Activated T-cell treated with anti-CD3 and anti-CD28 coated beads, Interleukin-2, amount 50 U/mL, for 1 hour (primary cell): ENCODE measurements at places on chromosomes 12 and 14.

- DNase-seq, result no peak
These were observed 111.4 kb upstream of the TMEM132C start for GRCh38 chr12:128155571-128155970.

GRCh38 chr12:111314953-111315539 lies 53.8 kb downstream of the PHETA1 start:
- no peak for DNase-seq

DNA sequence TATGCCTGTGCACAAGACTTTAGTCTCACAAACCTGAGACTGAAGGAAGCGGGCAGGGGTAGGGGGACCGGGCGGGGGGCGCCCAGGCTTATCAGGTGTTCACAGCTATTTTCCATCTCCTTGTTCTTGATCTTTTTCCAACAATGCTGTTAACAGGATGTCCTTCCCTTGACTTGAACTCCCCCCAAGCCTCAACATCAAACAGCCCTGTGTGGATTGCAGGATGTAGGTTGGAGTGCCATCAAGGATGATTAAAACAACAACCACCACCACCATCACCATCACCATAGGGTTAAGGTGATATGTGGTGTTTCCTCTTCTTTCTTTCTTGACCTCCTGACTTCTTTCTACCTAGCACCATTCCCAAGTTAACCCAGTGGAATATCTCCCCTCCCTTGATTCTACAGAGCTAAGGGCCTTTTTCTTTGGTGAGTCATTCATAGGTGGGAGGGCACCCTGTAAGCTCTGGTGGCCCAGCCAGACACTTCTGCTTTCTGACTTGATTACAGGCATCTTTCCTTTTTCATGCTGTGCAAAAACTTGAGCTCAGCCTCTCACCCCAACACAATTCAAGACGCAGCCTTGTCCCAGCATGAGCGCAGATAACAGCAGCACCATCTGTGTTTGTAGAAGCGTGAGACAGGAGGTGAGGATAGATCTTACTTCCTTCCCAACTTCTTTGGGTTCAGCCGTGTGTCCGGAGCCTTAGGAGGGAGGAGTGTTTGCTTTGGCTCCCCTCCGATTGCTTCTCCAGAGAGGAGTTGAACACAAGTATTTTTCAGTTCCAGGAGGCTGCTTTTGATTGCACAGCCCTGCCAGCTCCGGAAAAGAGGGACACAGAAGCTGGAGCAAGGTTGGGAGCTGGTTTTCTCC lies 26.8 kb downstream of the FLVCR2 start:
- no peak for DNase-seq

GRCh38 chr14:75204116-75204515 lies 27.7 kb upstream of the TMED10 start:
- DNase-seq, result no peak

DNA sequence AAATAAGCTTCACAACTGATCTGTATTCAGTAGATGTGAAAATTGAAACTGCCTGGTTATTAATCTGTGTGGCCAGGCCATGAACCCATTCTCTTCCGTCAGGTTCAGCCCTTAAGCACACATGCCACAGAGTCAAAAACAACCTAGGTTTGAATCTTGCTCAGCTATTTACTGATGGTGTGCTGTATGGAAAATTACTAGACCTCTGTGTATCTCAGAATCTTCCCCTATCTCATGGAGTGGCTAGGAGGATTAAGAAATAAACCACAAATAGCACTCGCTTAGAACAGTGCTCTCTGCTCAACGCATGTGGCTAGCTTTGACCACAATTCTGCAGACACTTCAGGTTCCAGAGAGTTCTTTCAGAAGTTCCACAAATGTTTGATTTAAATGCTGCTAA lies 240.7 kb upstream of the PLEKHG7 start:
- DNase-seq, result no peak

DNA sequence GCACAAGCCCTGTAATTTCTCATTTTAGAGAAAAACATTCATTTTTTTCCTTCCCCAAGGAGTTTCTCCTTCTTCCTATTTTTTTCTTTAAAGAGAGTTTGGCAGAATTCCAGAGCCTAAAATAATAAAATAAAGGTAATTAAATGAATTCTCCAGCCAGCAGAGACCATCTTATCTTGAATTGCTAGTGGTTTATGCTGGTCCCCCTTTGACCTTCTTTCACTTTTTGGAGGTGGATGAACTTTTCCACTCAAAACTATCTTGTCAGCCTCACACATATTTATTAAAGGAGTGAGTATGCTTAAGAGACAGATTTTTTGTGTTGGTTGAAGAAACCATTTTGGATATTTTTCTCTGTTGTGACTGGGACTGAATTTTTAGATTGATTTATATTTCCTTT lies 47.6 kb downstream of the ADIPOR2 start:
- DNase-seq, result no peak

GRCh38 chr12:96020314-96021003 lies 14.9 kb downstream of the LTA4H start:
- no peak for DNase-seq

GRCh38 chr14:65976761-65977404 lies 509.3 kb upstream of the CCDC196 start:
- no peak for DNase-seq

DNA sequence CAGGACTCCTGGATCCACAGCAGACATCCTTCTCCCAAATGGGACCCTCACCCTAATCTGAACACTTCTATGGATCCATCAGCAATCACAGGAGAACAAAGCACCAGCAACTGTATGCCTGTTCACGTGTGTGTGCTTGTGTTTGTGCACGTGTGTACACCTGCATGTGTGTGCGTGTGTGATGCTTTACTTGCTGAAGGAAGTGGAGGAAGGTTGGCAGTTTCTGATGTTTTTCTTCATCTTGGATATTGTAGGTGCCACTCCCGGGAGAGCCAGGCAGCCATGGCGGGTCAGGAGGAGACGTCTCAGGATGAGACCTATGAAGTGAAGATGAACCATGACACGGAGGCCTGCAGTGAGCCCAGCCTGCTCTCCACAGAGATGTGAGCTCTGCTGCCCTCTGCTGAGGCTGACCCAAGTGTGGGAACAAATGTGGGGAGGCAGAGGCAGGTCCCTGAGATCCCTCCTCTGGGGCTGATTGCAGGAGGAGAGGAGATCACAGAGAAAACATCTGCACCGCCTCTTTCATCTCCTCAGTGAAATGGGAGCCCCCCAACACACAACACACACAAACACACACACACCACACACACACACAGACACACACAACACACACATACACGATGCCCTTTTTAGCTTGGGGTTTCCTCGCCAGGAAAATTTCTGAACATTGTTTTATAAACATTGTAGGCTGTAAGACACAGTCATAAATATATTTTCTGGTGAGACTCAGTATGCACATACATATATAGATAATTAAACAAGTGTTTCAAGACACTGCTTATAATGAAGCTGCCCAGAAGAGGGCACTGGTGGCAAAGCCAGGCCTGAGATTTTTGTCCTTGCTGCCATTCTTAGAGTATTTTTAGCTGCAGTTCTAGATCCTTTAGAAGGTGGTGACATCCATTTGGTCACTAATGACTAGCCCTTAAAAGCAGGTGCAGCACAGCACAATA lies 112.2 kb upstream of the FKBP4 start:
- DNase-seq, result peak; percentile 47

GRCh38 chr12:56957229-56958052 lies at the start of gene RDH16:
RDH16 (minus strand) TSS chr12:56957608; CDS start chr12:56957462, 146 bp downstream.
- no peak for DNase-seq

GRCh38 chr12:52249511-52250047 lies 16.5 kb downstream of the KRT7 start:
- no peak for DNase-seq

DNA sequence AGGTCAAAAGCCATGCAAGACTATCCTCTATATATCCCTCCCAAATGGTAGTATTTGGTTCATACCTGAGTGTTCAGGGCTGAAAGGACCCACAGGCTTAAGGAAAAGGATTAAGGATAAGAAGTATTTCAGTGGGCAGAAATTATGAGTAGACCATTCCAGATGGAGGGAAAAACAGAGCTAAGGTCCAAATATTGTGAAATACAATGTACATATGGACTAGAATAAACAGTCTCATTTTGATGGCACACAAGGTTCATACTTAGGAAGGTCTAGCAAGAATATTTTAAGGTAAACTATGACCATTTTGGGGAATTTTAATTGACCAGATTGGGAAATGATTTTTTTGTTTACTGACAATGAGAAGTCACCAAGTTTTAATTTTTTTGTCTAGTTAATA lies 124.6 kb downstream of the PRKD1 start:
- no peak for DNase-seq

DNA sequence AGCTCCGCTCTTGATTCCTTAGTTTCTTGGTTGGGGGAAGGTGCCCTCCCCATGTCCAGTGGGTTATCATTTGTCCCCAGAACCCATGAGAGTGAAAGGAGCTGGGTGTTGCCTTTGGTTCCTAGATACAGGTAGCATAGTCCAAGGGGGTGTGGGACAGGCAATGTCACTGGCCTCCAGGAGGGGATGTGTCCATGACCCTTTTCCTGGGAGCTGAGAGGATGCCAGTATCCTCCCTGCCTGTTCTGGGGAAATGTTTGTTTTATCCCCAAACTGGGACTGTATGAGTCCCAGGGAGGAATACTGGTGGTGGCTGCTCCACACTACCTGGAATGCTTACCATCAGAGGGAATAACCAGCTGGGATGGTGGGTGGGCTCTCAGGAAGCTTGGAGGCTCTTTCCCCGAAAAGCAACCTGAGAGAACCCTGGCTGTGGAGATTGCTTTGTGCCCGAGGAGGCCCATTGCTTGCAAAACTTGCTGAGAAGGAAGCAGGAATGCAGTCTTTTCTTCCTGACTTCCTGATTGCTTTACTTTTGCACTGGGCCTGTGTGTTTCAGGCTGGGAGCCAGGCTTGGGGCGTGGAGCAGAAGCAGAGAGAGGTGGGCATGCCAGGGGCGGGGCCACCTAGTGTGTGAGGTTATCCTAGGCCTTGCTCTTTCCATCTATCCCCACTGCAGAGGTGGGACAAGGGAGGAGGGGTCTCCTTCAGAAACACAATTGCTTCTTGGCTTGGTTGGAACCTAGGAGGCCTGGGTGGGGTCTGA lies 715 bp upstream of the SLC10A1 start:
- DNase-seq, result no peak

GRCh38 chr12:101407049-101407435 lies 530 bp downstream of the ARL1 start:
- DNase-seq, result no peak

GRCh38 chr14:77141214-77142004 lies at the start of gene ZDHHC22:
ZDHHC22 (minus strand) TSS chr14:77141791; CDS start chr14:77139738, 2,053 bp downstream.
- DNase-seq, result no peak

GRCh38 chr12:123972457-123973401 lies at the start of the genes CCDC92 and ZNF664:
CCDC92 (minus strand) TSS chr12:123972831; CDS start chr12:123944305, 28,526 bp downstream.
ZNF664 (plus strand) TSS chr12:123973215; CDS start chr12:124012145, 38,930 bp downstream.
- peak; percentile 96 for DNase-seq

GRCh38 chr14:79841433-79841832 lies 369.9 kb downstream of the DIO2 start:
- no peak for DNase-seq

GRCh38 chr14:58716706-58717105 lies 78.9 kb downstream of the DACT1 start:
- DNase-seq, result no peak

GRCh38 chr14:51535443-51536044 lies 116.2 kb upstream of the FRMD6 start:
- no peak for DNase-seq
